Fibroblast of the aortic adventitia (primary cell): ENCODE measurements at places on chromosomes 2 and 18. TPM values are rescaled to one million over a fixed set of nuclear protein-coding genes. Genes with fewer than 3 reads are reported as not detected.

EXOC6B gene
- 28.4 and 30.2 TPM in 2 replicates for total RNA-seq

RNF138 gene
- total RNA-seq, result 8.6 and 28.3 TPM in 2 replicates

C1GALT1C1L gene
- total RNA-seq, result 0.16 and 0.36 TPM in 2 replicates

SDC1 gene
- total RNA-seq, result 4.6 and 13.0 TPM in 2 replicates

C2orf78 gene
- not detected in 2 replicates for total RNA-seq

CYP26B1 gene
- 2.5 and 8.6 TPM in 2 replicates for total RNA-seq

CHRND gene
- not detected in 2 replicates for total RNA-seq

SKA1 gene
- 3.0 and 29.5 TPM in 2 replicates for total RNA-seq

SPATA3 gene
- total RNA-seq, result not detected in 2 replicates

RUFY4 gene
- not detected in 2 replicates for total RNA-seq

SIX2 gene
- 2.9 and 8.3 TPM in 2 replicates for total RNA-seq

MBOAT2 gene
- total RNA-seq, result 18.1 and 37.1 TPM in 2 replicates

LAMA3 gene
- total RNA-seq, result 5.1 and 15.7 TPM in 2 replicates

HOXD1 gene
- total RNA-seq, result not detected in 2 replicates

IL36RN gene
- total RNA-seq, result not detected in 2 replicates

C2orf81 gene
- 1.9 and 2.8 TPM in 2 replicates for total RNA-seq

MAPK4 gene
- total RNA-seq, result under 0.01 TPM in 1 of 2 replicates, not detected in the other

TTN gene
- total RNA-seq, result 0.16 and 5.5 TPM in 2 replicates

HPCAL1 gene
- total RNA-seq, result 6.5 and 34.4 TPM in 2 replicates

HOXD11 gene
- not detected in 2 replicates for total RNA-seq

CRACDL gene
- total RNA-seq, result not detected in 2 replicates

MAPRE2 gene
- total RNA-seq, result 44.7 and 87.4 TPM in 2 replicates
